Activated T-helper 1 cell treated with anti-CD3 and anti-CD28 coated beads, Interleukin-2, amount 50 U/mL, for 16 hours (primary cell): ENCODE measurements at places on chromosomes 2 and 18.

DNA sequence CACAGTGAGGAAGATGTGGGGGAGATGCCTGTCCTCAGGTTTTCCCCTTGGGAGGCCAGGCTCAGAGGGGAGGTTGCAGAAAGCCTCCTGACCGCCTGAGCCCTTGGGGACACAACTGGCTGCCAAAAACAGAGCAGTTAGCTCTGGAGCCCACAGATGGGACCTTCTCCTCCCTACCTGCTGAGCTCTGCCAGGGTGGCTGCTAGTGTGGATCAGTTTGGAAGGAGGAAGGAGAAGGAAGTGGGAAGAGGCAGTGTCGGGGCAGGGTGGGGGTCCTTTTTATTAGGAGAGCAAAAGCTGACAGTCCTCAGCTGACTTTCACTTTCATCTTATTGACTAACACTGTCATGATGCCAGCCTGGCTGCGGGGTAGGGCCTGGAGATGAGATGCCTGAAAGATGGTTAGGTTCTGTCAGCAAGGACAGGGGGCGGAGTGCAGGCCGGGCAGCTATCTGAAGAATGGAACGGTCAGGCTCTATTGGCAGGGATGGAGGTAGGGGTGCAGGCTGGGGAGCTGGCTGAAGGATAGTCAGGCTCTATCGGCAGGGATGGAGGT, 188.5 kb upstream of the HDAC4 start:
- no peak for DNase-seq

GRCh38 chr18:50042611-50043010, 152.3 kb downstream of the MYO5B start:
- no peak for DNase-seq

GRCh38 chr18:67766930-67767329, 250.4 kb upstream of the DSEL start:
- no peak for DNase-seq

DNA sequence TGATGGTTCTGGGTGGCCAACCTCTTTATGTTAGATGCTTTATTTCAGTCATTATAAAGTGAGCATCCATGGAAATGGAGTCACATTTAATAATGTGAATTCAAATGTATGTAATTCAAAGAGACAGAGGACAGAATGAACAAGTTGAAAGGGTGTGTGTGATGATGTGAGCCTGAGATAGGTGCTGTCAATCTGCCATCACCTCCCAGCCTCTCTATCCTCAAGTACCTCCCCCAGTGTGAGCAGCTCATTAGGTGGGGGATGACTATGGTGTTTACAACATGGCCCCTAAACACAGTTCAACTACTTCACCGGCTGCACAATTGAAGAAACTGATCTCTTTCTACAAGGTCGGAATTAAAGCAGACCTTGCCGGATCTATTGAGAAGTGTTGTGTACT, 74.7 kb upstream of the IGFBP5 start:
- DNase-seq: no peak

DNA sequence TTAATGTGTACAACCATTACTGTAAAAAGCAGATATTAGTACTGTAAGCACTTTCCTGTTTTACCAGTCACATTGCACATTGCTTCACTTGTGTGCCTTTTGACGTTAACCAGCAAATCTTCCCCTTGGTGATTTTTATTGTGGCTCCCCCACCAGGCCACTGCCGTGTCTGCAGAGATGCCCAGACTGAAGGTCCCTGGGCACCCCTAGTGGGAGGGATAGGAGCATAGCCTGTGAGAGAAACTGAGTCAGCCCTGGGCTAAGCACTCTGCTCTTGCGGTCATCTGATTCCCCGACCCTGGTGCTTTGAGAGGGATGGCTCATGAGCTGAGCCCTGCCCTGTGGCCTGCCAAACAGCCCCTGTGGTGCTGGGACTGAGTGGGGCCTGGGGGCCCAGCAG, 73.4 kb downstream of the INPP4A start:
- no peak for DNase-seq

- no peak for DNase-seq
Measured at GRCh38 chr2:182241936-182242335, 184.9 kb downstream of the PDE1A start.

GRCh38 chr2:236293241-236293810, 29.1 kb upstream of the ASB18 start:
- DNase-seq: no peak

DNA sequence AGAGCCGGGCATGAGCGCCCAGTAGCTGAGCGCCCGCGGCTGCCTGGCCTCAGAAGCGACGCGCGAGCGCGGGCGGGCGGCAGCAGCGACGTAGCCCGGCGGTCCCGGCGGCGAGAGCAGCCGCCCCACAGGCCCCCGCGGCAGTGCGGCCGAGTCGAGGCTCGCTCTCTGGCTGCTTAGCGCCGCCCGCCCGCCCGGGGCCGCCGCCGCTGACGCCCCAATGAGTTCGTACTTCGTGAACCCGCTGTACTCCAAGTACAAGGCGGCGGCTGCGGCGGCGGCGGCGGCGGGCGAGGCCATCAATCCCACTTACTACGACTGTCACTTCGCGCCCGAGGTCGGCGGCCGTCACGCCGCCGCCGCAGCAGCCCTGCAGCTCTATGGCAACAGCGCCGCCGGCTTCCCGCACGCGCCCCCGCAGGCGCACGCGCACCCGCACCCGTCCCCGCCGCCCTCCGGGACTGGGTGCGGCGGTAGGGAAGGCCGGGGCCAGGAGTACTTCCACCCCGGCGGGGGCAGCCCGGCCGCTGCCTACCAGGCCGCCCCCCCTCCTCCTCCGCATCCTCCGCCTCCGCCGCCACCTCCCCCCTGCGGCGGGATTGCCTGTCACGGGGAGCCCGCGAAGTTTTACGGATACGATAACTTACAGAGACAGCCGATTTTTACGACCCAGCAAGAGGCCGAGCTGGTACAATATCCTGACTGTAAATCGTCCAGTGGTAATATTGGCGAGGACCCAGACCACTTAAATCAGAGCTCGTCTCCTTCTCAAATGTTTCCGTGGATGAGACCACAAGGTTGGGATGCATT, 847 bp downstream of the HOXD8 start:
- no peak for DNase-seq

DNA sequence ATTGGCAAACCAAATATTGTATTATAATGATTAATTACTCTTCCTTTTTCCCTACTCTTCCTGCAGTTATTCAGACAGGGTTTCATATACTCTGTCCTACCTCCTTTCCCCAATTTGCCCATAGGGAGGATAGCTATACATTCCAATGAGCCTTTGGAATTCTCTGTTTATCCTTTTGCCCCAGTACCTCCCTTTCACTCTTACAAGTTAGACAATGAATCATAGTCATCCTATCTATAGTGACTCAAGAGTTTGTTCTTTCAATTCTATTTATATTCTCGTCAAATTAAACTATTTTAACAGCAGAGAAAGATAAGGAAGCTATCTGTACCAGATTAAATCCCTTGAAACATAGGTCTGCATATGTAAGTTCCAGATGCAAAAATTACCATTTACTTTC, 437.5 kb downstream of the NR4A2 start:
- DNase-seq: no peak

GRCh38 chr2:196233805-196234475, 62.6 kb upstream of the STK17B start:
- no peak for DNase-seq

DNA sequence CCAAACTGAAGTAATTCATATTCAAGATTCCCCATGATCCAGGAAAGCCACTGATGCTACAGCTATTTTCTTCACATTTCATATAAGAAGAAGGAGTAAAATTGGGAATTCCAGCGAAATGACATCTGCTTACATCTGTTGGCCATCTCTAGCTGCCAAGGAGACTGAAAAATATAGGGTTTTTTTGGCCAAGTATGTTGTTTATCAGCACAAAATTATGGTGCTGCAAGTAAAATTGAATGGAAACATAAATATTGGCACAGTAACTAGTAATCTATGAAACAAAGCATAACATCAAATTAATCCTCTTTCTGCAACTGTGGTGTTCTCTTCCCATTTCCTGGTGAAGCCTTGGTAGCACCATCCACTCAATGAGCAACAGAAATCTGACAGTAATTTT, 649.5 kb upstream of the ZNF804A start:
- no peak for DNase-seq

GRCh38 chr2:215900203-215900611, 113.1 kb downstream of the MREG start:
- no peak for DNase-seq

GRCh38 chr2:226508683-226509082, 290.9 kb downstream of the IRS1 start:
- no peak for DNase-seq

DNA sequence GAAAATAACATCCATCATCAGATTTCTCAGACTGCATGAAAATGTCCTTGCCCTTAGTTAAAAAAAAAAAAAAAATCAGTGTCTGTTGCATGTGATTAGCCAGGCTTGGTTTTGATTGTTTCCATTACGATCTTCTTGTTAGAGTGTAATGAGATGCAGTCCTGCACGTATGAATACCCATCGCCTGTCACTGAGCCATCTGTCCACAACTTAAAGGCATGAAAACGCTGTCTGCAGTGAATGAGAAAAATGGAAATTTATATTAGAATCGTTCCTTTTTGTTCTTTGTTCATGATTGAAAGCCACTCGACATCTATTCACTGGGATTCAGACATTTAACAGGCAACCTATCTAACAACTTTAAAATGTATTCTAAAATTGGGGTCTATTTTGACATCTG, 521.7 kb upstream of the SPHKAP start:
- no peak for DNase-seq

DNA sequence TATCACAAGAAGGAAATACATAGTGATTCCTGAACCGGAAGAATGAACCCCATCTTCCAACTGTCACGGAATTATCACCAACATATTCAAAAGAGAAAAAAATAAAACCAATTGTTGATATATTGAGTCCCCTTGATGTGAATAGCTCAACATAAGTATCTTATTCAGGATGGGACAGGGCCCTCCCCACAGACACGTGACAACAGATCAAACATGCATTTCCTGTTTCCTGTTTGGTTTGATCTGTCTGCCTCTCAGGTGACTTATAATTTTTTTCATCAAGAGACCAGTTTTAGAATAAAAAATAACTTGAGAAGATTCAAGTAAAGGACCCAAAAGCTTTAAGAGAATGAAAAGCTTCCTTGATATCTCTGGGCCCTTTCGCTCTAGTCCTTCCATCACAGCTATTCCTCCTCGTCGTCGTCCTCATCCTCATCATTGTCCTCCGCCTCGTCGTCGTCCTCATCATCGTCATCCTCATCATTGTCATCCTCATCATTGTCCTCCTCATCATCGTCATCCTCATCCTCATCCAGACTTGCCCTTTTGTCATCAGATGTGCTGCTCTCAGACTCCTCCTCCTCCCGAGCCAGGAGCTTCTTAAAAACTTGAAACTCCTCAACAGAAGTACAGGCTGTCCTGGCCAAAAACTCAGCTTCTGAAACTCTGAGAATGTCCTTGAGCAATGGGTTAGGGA, 6.3 kb downstream of the MTERF4 start:
- no peak for DNase-seq

- DNase-seq: no peak
Measured at GRCh38 chr18:55404136-55404830, 183.7 kb downstream of the TCF4 start.

DNA sequence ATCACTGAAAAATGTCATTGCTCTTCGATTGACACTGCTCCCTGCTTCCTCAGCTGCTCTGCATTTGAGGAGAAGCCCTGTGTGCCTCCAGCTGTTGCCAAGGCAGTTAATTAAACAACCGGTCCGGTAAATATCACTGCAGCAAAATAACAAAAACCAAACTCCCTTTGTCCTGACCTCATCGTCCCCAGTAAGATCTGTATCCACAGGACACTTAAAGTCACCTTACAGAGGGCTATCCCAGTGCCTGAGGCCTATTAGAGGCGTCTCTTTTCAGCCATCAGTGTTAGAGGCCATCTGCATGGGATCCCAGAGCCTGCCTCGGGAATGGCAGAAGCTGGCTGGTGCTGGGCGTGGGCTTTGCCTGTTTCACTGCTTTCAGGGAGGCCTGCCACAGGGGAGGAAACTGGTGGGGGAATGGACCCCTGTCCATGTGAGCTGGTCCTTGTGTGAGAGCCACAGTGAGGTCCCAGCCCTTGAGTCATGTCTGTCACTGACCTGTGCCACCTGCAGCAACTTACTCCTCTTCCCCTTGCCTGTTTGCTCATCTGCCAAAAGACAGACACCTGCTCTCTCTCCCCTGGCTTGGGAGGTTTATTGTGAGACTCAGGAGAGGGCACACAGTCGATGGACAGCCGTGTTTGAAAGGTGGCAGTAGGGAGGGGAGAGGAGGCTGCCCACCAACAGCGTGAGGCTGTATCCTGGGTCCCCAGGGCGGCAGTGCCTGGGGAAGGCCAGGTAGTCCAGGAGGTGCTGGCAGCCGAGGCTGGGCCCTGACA, 117.7 kb upstream of the MCFD2 start:
- no peak for DNase-seq

DNA sequence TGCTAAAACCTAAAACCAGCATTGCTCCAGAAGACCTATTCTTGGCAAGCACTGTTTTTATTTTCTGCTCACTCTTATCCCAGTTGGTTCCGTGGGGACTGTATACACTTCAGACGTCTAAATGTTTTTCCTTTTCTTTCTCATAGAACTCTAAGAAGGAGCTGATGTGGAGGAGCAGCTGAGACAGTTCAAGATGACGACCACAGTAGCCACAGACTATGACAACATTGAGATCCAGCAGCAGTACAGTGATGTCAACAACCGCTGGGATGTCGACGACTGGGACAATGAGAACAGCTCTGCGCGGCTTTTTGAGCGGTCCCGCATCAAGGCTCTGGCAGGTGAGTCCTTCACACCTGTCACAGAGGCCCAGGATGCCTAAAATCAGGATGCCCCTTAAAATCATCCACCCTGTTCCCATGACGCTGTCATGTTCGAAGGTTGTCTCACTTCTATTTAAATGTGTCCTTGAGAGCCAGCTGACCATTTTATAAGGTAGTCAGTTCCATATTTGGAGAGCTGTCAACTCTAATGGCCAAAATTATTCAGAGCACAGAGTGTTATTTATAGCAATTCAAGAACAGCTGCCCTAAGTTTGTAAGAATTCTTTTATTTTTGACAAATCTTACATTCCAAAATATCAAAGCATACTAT, 70.2 kb downstream of the SPTBN1 start:
- no peak for DNase-seq

GRCh38 chr2:136065907-136066306, 52.0 kb downstream of the CXCR4 start:
- no peak for DNase-seq

GRCh38 chr2:166464187-166464586, 29.9 kb downstream of the SCN7A start:
- DNase-seq: no peak

DNA sequence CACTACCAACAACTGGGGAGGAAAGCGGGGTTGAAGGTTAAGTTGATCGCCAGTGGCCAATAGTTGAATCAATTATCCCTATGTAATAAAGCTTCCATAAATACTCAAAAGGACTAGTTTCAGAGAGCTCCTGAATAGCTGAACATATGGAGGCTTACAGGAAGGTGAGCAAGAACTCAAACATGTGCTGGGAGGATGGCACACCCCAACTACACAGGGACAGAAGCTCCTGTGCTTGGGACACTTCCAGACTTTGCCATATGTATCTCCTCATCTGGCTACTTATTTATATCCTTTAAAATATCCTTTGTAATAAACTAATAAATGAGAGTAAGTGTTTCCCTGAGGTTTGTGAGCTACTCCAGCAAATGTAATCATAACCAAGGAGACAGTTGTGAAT, 115.7 kb downstream of the HNMT start:
- no peak for DNase-seq
